Lung (tissue), 17 donors: ENCODE measurements at places on chromosomes 2 and 18. TPM values are rescaled to one million over a fixed set of nuclear protein-coding genes. Genes with fewer than 3 reads are reported as not detected.

The GAD1 gene
- 1.4 TPM for total RNA-seq

The SCYGR1 gene
- not detected for total RNA-seq

DNA sequence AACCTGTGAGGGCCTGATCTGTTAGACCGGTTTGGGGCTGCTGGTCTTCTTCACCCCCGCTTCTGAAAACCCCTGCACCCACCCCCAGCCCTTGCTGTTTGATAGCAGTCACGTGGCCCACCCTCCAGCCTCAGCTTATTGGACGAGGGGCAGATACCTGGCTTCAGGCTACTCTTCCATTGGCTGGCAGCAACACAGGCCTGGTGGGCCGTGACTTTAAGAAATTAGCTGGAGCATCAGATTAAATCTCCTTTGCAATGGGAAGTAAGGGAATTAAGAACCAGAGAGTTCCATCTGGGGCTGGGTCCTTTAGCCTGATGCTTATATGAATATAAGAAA, 107.3 kb downstream of the KLHL29 start:
- no peaks in the 10 kb centered on the region for H3K27me3 ChIP-seq
- H3K36me3 ChIP-seq = no peaks in the 10 kb centered on the region
- no peak overlapping the region for H3K27ac ChIP-seq
- no peak overlapping the region for H3K4me3 ChIP-seq
- H3K4me1 ChIP-seq = no peaks in the 10 kb centered on the region
- DNase-seq = no peak

The NEURL3 gene
- 0.31 TPM for total RNA-seq

DNA sequence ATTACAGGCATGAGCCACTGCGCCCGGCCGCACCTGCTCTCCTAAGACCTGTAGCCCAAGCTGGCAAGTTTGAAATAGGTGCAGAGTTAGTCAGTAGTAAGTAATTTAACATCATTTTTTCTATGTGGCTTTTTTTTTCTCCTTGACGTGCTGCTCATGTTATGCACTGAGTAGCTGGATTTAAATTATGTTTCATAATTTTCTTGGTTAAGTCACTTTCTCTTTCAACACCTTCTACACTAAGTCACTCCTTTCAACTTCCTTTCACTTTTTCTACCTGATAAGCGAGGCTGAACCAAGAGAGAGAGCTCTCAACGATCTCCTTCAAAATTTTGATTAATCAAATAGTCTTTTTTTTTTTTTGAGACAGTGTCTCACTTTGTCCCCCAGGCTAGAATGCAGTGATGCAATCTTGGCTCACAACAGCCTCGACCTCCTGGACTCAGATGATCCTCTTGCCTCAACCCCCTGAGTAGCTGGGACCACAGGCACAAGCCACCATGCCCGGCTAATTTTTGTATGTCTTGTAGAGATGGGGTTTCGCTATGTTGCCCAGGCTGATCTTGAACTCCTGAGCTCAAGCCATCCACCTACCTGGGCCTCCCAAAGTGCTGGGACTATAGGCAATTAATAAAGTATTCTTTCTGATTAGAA, 13.1 kb downstream of the CASP8 start:
- DNase-seq = no peak
- H3K4me1 ChIP-seq = no peaks in the 10 kb centered on the region
- H3K36me3 ChIP-seq = peaks cover 25% of the 10 kb centered on the region
- no peak overlapping the region for H3K27ac ChIP-seq
- no peaks in the 10 kb centered on the region for H3K27me3 ChIP-seq

The ABCB11 gene
- 0.37 TPM for total RNA-seq

- H3K36me3 ChIP-seq = no peaks in the 10 kb centered on the region
- peaks cover 15% of the 10 kb centered on the region for H3K4me1 ChIP-seq
Observed at GRCh38 chr2:108604196-108604595, 69.9 kb downstream of the LIMS1 start.

The ELOA2 gene
- total RNA-seq = not detected

- no peak overlapping the region for H3K4me3 ChIP-seq
- no peaks in the 10 kb centered on the region for H3K36me3 ChIP-seq
- DNase-seq = no peak
- H3K4me1 ChIP-seq = no peaks in the 10 kb centered on the region
- no peaks in the 10 kb centered on the region for H3K27me3 ChIP-seq
Observed at GRCh38 chr18:79223431-79223830, 154.2 kb downstream of the ATP9B start.

GRCh38 chr2:149089068-149089467, 50.6 kb downstream of the LYPD6B start:
- no peak for DNase-seq
- H3K27ac ChIP-seq = no peak overlapping the region
- H3K36me3 ChIP-seq = no peaks in the 10 kb centered on the region
- H3K4me1 ChIP-seq = peaks cover 9% of the 10 kb centered on the region
- no peaks in the 10 kb centered on the region for H3K27me3 ChIP-seq
- no peak overlapping the region for H3K4me3 ChIP-seq

The MAP2 gene
- 18.7 TPM for total RNA-seq

DNA sequence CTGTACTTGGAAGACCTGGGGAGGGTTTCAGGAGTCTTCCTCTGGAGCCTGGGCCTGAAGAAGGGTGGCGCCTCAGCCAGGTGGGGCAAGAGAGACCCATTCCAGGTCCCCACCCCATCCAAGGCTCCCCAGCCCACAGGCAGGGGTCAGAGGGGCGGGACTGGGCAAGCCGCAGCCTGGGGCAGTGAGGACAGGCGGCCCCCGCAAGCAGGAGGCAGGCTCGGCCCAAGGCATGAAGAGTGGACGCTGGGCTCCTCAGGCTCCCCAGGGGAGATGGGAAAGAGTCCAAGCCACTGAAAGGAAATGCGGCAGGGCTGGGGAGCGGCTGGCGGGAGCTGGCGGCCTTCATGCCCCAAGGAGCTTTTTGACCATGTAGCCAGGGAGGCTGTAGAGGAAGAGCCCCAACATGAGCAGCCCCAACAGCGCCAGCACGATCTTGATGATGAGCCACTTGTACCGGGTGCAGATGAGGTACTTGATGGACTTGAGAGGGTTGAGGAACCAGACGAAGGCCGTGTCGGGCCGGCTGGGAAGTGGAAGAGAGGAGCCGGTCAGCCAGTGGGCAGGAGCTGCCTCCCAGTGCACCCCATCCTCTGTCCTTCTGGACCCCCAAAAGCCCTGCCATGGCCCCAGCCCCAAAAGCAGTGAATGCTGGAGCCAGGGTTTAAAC, 20.1 kb downstream of the OTOF start:
- DNase-seq = no peak
- H3K27ac ChIP-seq = no peak overlapping the region
- no peaks in the 10 kb centered on the region for H3K36me3 ChIP-seq
- H3K27me3 ChIP-seq = no peaks in the 10 kb centered on the region
- no peak overlapping the region for H3K4me3 ChIP-seq

DNA sequence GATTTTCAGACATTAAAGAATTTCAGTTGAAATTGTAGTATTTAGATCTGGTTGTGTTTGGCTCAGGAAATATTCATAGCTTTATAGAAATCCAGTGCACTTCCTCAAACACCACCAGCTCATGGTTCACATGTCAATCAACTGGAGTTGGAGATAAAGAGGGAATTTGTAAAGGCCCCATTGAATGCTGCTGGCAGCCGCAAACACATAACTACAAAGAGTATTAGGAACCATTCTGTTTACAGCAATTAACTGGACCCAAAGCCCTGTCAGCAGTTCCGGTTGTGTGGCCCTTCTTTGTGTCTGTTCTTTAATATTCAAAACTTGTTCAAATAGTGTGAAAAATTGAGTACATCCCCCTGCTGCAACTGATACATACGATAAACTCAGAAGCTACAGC, 107.4 kb upstream of the LRRTM4 start:
- H3K4me3 ChIP-seq = no peak overlapping the region
- no peaks in the 10 kb centered on the region for H3K27me3 ChIP-seq
- DNase-seq = no peak
- H3K4me1 ChIP-seq = no peaks in the 10 kb centered on the region
- no peak overlapping the region for H3K27ac ChIP-seq
- H3K36me3 ChIP-seq = no peaks in the 10 kb centered on the region

DNA sequence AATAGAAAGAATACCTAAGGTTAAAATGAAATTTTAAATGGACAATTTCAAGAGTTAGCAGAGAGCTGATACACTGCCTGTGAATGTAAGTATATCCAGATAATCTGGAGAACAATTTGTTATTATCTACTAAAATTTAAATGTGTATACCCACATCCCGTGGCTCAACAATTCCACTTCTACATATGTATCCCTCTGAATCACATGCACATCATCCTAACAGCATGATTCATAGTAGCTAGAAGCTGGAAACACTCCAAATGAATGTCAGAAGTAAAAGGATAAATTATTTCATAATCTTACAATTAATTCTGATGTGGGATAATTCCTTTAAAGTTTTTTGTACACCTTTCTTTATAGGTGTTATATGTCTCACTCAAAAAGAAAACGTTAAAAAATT, 87.9 kb downstream of the CNTNAP5 start:
- no peak for DNase-seq
- H3K27ac ChIP-seq = no peak overlapping the region
- no peak overlapping the region for H3K4me3 ChIP-seq
- H3K36me3 ChIP-seq = no peaks in the 10 kb centered on the region
- H3K4me1 ChIP-seq = no peaks in the 10 kb centered on the region

DNA sequence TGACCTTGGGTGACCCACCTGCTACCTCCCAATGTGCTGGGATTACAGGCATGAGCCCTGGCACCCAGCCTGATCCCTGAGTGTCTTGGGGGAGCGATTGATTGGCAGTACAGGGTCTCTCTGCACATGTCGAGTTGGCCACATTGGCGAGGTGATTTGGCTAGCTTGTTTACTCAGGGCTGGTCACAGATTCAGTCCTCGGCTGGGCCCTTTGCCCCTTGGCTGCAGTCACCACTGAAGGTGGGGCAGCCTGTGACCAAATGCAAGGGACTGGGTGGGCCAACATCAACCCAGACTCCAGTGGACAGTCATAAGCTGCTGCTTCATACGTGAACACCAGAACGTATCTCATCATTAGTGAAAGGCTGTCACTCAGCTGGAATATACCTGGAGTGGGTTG, 114.9 kb downstream of the ZNF532 start:
- DNase-seq = no peak
- H3K27ac ChIP-seq = no peak overlapping the region
- H3K36me3 ChIP-seq = peaks cover 19% of the 10 kb centered on the region
- no peak overlapping the region for H3K4me3 ChIP-seq

DNA sequence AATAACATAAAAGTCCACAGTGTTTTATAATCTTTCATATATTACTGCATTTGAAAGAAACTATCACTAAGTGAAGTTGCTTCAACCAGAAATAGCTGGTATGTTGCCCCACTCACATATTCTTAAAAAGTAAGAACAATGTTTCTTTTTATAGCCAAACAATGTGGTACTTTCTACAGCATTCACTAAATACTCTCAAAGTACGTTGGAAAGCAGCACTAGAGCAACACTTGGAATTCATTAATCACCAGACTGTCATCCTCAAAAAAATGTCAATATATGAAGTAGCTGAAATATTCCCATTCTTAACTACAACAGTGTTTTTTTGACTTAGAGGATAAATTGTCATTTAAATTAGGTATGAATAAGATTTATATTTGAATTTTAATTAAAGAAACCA, 32.8 kb downstream of the COBLL1 start:
- no peak for DNase-seq
- no peak overlapping the region for H3K27ac ChIP-seq
- no peaks in the 10 kb centered on the region for H3K4me1 ChIP-seq
- H3K36me3 ChIP-seq = no peaks in the 10 kb centered on the region
- H3K4me3 ChIP-seq = no peak overlapping the region

GRCh38 chr18:39839782-39840181, 2115.3 kb upstream of the PIK3C3 start:
- H3K27me3 ChIP-seq = no peaks in the 10 kb centered on the region
- no peak overlapping the region for H3K4me3 ChIP-seq
- H3K36me3 ChIP-seq = no peaks in the 10 kb centered on the region
- H3K27ac ChIP-seq = no peak overlapping the region

The DYSF gene
- total RNA-seq = 31.8 TPM

The GKN2 gene
- total RNA-seq = 3.4 TPM

- H3K27me3 ChIP-seq = no peaks in the 10 kb centered on the region
- no peak overlapping the region for H3K4me3 ChIP-seq
- H3K4me1 ChIP-seq = no peaks in the 10 kb centered on the region
- no peaks in the 10 kb centered on the region for H3K36me3 ChIP-seq
- no peak for DNase-seq
- no peak overlapping the region for H3K27ac ChIP-seq
Observed at GRCh38 chr2:141523199-141523598, 607.6 kb downstream of the LRP1B start.

- H3K27ac ChIP-seq = no peak overlapping the region
- no peaks in the 10 kb centered on the region for H3K36me3 ChIP-seq
- H3K27me3 ChIP-seq = no peaks in the 10 kb centered on the region
- H3K4me3 ChIP-seq = no peak overlapping the region
- peak; percentile 19 for DNase-seq
- H3K4me1 ChIP-seq = no peaks in the 10 kb centered on the region
Observed at GRCh38 chr2:150624001-150624401, 136.5 kb upstream of the RND3 start.

GRCh38 chr18:72223733-72224132, 320.4 kb downstream of the CBLN2 start:
- no peaks in the 10 kb centered on the region for H3K4me1 ChIP-seq
- no peak overlapping the region for H3K27ac ChIP-seq
- DNase-seq = no peak
- H3K36me3 ChIP-seq = no peaks in the 10 kb centered on the region

DNA sequence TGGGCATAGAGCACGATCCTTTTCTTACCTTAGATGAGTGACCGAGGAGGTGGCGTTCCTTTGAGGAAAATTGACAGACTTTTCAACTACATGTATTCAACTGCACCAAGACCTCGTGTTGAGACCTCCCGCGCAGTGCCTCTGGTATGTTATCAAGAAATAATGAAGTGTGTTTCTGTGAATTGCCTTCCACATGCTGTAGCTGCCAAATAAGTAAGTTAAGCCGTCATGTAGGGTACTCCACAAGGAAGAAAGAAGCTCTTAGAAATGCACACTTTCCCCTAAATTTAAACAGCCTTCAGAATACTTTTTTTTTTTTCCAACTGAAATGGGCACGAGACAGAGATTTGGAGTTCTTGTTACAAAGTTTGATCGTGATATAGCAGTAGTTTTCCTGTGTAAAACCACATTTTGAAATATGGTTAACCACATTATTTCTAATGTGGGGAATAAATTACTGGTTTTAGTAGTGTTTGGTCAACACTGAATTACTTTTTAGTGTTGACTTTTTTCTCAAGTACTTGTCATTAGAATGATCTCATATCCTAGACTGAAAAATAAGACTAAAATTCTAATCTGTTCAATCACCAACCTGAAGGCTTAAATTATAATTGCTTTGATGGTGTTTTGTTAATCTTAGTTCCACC, 30.5 kb downstream of the PDK1 start:
- H3K27me3 ChIP-seq = no peaks in the 10 kb centered on the region
- H3K27ac ChIP-seq = no peak overlapping the region
- no peak overlapping the region for H3K4me3 ChIP-seq
- H3K4me1 ChIP-seq = peaks cover 6% of the 10 kb centered on the region
- H3K36me3 ChIP-seq = peaks cover 3% of the 10 kb centered on the region
